ENCODE measurements at places on chromosomes 16 and 17.

DNA sequence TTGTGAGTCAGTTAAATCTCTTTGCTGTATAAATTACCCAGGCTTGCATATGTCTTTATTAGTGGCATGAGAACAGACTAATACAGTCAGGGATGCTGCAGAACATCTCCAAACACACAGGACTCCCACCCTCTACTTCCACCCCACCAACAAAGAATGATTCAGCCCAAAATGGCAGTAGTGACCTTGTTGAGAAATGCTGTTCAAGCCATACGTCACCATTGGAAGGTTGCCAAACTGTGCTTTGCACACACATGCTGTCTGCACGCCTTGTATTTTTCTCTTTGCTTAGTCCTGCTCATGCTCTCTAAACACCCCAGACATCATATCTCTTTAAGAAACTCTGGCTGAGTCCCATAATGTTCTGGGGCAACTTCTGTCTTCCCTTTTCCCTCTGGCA, 589.6 kb downstream of the WWOX start:
- no peak for DNase-seq

DNA sequence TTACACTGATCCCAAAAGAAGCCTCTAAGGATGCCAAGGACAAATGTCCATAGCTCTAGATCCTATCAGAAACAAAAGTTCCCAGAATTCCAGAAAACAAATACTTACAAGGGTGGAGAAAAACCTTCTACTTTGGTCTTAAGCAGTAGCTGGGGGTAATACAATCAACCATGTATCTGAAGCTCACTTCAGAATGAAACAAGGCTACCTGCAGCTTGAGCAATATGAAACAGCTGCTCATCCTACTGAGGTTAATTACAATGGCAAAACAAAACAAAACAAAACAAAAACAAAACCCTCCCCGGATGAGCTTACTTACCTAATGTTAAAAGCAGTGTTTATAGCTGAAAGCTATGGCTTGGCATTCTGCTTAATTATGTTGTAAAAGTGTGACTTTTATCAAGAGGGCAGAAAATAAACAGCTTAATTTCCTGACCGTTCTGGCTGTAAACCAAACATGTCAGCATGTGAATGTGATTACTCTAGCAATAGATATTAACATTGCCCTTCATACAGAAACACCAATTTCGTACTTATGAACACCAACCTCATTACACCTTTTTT, 10.5 kb downstream of the PDZD9 start:
- DNase-seq: no peak

- no peak for DNase-seq
Observed at GRCh38 chr17:63694950-63695773, 4.8 kb downstream of the LIMD2 start.

DNA sequence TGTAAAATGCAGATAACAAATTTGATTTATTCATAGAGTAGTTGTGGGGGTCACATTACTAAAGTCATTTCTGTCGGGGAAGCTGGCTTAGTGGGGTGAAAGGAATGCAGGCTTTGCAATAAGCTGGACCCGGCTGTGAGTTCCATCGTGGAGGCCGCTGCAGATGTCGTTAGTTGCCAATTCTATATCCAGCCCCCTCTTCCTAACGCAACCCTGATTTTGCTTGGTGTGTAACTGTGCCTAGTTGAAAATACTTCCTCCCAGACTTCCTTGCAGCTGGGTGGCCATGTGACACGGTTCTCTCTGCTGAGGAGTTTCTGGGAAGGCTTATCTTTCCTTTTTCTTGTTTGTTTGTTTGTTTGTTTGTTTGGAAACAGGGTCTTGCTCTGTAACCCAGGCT, 4.5 kb downstream of the MFSD6L start:
- no peak for DNase-seq

GRCh38 chr16:49980166-49980565, 44.9 kb upstream of the CNEP1R1 start:
- DNase-seq: no peak

GRCh38 chr16:21283521-21284289, 5.6 kb upstream of the CRYM start:
- DNase-seq: no peak

DNA sequence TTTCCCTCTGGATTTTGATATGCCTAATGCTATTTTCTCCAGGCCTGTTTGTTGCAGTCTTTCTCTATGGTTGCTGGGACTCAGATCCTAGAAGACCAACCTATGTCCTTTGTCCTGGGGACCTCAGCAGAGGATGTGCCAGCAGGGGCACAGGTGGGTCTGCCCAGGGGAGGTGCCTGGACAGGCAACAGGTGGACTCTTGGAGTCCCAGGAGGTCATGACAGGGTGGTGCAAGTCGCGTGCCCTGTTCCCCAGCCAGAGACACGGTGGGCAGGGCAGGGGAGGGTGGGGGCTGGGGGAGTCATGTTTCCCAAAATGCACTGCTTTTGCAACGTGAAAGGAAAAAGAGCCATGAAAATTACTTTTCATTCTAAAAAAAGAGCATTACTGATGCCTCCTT, 26.3 kb upstream of the PLLP start:
- no peak for DNase-seq

- DNase-seq: no peak
Observed at GRCh38 chr16:57883480-57883879, 81.2 kb upstream of the KIFC3 start.

DNA sequence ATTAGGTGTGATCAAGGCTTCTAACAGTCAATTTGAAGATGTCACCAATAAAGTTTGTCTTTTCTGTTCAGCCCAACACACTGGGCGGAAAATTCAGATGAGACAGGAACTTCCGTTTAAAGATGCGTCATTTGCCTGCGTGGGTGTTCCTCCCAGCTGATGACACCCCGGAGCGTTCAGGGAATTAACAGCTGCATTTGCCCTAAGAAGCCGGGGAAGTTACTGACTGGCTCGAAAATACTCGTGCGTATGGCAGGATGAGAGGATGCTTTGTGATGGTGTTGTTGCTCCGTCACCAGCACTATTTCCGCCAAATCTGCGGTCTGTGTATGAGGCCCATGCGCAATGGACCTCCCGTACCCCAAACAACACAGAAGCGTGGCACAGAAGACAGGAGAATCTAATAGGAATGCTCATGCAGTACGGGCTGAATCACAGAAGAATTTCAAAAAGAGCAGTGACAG, 11.9 kb upstream of the PVALEF start:
- DNase-seq: no peak

DNA sequence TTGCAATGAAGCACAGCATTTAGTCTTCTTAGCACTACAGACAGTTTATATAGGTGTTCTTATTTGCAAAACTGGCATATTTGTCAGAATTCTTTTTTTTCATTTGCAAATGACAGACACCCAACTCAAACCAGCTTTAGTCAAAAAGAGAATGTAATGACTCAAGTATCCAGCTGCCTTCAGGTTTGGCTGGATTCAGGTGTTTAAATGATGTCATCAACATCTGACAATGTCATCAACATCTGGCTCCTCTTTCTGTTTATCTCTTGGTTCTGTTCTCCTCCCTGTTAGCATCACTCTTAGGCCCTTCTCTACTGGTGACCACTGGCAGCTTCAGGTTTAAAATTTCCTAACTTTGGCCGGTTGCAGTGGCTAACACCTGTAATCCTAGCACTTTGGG, 18.9 kb downstream of the TMC5 start:
- no peak for DNase-seq

DNA sequence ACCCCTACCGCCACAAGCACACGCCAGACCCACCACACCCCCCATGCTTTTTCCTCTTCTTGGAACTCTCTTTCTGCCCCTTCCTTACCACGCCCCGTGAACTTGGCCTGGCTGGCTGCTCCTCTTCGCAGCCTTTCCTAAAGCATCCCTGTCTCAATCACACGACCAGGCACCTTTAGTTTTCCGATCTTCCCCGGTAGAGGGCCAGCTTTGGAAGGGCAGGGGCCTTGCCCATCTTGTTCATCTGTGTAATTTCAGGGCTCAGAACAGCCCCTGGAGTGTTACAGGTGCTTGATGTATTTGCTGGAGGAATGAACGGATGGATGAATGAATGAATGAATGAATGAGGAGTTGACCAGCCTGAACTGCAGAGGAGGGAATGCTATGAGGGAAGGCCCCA, 3.7 kb downstream of the SPPL2C start:
- DNase-seq: no peak

- no peak for DNase-seq
Observed at GRCh38 chr17:76901542-76902197, 33.5 kb downstream of the MGAT5B start.

DNA sequence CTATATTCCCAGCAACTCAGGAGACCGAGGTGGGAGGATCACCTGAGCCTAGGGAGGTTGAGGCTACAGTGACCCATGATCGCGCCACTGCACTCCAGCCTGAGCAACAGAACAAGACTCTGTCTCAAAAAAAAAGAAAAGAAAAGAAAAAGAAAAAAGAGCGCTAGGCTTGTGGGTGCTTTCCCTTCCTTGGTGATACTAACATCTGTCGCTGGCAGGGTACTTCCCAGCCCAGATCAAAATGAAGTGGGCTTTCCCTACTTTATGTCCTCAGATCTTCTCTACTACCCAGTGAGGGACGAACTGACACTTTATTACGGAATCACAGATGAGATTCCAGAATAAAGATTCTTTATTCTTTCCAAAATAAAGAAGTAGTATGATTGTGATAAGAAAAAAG, 103.8 kb upstream of the NOL11 start:
- no peak for DNase-seq

DNA sequence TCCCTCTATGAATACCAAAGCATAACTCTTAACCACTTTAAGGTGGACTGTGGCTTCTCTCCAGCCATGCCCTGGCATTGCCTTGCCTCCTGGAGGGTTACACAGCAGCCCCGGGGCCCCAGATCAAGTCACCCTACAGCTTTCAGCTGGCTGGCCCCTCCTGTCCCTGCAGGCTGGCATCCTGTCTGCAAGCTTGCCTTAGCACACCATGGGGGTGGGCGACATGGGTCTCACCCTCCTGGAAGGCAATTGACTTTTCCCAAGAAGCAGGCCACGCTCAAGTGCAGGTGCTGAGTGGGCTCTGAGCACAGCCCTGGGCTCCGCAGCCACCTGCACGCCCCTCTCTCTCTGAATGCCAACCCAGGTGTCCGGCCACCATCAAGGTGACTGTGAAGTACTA, 25.8 kb upstream of the AKTIP start:
- no peak for DNase-seq

DNA sequence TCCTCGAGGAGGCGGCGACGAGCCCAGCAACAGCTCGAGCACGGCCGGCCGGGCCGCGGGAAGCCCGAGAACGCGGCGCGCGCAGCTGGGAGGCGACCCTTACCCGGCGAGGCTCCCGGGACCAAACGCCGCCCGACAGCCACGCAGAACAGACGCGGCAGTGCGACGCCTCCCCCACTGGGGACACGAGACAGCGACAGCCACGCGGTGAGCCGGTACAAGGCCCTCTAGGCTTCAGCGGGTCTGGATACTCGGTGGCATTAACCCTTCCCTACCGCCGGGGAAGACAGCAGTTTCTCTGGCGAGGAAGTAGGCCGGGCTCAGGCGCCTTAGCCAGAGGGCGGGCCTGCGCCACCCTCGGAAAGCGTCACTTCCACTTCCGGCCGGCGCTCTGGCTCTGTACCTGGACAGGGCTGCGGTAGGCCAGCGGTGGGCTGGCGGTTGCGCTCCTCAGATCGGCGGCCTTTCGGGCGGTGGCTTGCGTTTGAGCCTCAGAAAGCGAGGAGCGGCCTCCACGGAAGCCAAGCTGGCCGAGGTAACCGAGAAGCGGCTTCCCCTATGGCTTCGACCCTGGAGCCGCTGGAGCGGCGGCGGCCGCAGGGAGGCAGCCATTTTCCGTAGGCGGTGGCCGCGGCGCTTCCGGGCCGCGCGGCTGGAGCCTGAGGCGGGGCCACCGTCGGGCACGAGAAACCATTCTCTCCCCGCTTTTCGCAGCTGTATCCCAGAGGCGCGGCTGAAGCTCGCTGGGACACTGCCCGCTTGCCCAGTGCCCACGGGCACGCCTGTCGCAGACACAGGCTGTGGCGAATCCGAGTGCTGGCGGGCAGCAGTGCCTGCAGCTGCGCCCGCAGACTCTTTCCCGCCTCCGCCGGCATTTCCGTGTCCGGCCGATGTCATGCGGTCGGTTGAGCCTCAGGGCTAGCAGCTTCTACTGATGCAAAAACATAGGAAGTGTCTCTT, at the start of the genes TIGD7 and ZNF75A:
TIGD7 (minus strand) TSS at position 322 of the 960 bp plus-strand sequence. CDS start 4,816 bp downstream, outside the sequence.
ZNF75A (plus strand) TSS at position 389 of the 960 bp plus-strand sequence. CDS start 2,932 bp downstream, outside the sequence.
- peak; percentile 83 for DNase-seq

GRCh38 chr17:4510618-4510941, 11.9 kb downstream of the SPNS2 start:
- no peak for DNase-seq

DNA sequence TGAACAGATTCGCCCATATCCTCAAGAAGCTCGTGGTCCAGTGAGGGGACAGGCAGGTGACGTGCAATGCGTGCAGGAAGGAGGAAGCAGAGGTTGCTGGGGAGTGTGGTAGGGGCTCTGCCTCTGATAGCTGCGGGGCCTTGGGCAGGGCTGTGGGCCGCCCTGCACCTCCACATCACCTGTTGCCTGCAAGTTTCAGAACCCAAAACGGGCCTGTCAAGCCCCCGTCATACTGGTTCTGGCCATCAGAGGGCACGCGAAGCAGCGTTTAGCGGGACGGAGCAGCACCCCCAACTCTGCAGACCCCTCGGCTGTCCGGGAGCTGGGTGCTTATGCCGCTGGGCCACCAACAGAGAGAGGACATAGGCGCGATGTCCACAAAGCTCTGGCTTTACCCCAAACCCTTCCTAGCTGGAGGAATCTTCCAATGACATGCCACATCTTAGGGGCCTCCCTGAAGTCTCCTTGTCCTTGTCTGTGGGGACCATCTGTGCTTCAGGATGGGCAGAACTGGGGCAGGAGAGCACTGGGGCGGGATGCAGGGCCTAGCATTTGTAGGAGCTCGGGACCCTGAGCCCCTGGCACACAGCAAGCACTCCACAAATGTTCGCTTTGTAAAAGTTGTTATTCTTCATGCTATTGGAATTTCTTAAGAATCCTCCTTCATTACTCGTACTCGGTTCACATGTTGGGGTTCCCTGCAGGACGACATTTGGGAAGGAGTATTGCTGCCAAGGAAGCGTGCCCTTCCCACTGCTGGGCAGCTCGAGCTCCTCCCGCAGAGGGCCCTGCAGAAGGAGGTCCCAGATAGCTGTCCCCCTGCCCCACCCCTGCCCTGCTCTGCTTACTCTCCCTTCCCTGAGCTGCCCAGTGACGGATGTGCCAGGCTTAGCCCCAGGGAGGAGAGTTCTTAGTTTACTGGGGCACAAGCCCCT, 64.3 kb downstream of the CNGB1 start:
- no peak for DNase-seq

GRCh38 chr16:25912321-25912720, 220.6 kb downstream of the HS3ST4 start:
- no peak for DNase-seq

DNA sequence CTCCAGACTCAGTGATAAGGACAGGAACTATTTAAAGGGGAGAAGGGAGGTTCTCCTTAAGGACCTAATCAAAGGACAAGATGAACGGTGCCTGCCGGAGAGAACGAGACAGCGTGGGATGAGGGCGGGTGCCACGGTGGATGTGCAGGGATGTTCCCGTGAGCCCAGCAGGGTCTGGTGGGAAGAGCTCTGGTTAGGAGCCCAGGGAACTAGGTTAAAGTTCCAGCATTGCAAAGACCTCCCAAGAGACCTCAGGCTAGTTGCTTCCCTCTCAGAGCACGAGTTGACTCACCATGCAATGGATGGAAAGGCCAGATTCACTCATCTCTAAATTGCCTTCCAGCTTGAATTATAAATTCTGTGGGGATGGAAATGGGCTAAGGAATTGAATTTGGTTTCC, 14.7 kb downstream of the CCR7 start:
- DNase-seq: no peak

GRCh38 chr17:66146394-66146793, 45.5 kb downstream of the CEP112 start:
- DNase-seq: no peak

Measured in NCI-H446 treated with DMSO at 0.1 percent for 48 hours (cell line).